ENCODE measurements at places on chromosomes 1 and 21. TPM values are rescaled to one million over a fixed set of nuclear protein-coding genes. Genes with fewer than 3 reads are reported as not detected.

Gene PLA2G2F
- not detected for total RNA-seq

Gene FAM72B
- total RNA-seq = 3.4 TPM

Gene PLEKHN1
- 0.37 TPM for total RNA-seq

Gene NTMT2
- not detected for total RNA-seq

Gene SMG7
- 44.4 TPM for total RNA-seq
